Activated naive CD4-positive, alpha-beta T cell treated with anti-CD3 and anti-CD28 coated beads, Interleukin-2, amount 50 U/mL, for 72 hours (primary cell): ENCODE measurements at places on chromosomes 4 and X.

GRCh38 chrX:5957506-5957905 lies 271.2 kb downstream of the NLGN4X start:
- DNase-seq: no peak

- peak; percentile 87 for DNase-seq
These were observed at the start of gene VMA21 for GRCh38 chrX:151396825-151397740. Gene VMA21 (plus strand): TSS chrX:151397206. CDS start chrX:151397309, 103 bp downstream.

- no peak for DNase-seq
These were observed 97.7 kb downstream of the EFHC2 start for GRCh38 chrX:44245733-44246132.

DNA sequence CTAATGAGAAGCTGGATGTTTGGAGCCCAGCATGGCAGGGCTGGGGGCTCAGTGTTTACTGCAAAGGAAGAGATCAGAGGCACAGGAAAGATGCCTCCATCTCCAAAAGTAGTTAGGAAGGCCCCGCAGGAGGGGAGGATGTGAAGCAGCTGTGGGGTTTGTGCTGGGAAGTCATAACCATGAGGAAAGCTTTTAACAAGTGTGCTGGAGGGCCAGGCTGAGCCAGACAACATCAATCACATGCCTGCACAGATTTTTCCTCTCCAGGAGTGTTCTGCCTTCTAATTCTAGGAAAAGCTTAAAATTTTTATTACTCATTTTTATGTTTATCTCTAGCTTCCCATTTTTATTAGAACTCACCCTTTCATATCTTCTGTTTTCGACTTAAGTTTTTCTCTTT lies 65.4 kb downstream of the GPR82 start:
- no peak for DNase-seq

- peak; percentile 3 for DNase-seq
These were observed 26.1 kb upstream of the VMA21 start for GRCh38 chrX:151370906-151371305.

- no peak for DNase-seq
These were observed at the start of gene FDCSP for GRCh38 chr4:70225824-70226223. Gene FDCSP (plus strand): TSS chr4:70226124. CDS start chr4:70231195, 5,071 bp downstream.

GRCh38 chr4:7007142-7007907 lies 35.8 kb upstream of the TADA2B start:
- no peak for DNase-seq

DNA sequence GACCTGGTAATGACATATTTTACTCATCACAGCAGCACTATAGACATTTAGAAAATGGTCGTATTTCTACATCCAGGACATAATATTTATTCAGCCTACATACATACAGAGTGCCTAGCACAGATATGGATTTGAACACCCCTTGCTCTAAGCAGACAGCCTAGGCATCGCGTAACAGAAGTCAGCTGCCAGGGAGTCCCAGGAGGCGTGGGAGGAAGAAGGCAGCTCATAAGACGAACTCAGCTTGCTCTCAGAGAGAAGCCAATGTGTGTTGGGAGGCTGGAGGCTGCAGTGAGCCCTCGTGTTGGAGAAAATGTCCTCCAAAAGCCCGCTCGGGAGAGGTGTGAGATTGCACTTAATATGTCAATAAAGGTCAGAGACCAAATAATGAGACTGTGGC lies 131.6 kb downstream of the BCOR start:
- DNase-seq: no peak

GRCh38 chrX:74383611-74384010 lies 37.7 kb upstream of the SLC16A2 start:
- DNase-seq: no peak

DNA sequence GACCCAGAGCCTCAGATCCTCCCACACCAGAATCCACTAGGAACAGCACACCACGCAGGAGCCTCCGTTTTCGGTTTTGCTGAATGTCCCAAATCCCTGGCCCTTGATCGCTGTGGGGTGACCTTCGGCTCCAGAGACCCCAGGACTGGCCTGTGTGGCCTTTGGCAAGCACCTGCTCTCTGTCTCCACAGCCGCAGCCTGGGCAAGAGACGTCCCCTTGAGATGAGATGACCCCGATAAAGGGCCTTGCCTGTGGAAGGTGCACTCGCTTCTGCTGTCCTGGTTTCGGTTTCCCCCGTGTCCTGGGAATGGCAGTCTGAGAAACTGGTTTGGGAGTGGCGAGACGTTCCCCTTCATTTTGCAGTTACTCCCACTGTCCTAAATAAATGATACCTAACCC lies 9.6 kb downstream of the PSAPL1 start:
- peak; percentile 45 for DNase-seq

DNA sequence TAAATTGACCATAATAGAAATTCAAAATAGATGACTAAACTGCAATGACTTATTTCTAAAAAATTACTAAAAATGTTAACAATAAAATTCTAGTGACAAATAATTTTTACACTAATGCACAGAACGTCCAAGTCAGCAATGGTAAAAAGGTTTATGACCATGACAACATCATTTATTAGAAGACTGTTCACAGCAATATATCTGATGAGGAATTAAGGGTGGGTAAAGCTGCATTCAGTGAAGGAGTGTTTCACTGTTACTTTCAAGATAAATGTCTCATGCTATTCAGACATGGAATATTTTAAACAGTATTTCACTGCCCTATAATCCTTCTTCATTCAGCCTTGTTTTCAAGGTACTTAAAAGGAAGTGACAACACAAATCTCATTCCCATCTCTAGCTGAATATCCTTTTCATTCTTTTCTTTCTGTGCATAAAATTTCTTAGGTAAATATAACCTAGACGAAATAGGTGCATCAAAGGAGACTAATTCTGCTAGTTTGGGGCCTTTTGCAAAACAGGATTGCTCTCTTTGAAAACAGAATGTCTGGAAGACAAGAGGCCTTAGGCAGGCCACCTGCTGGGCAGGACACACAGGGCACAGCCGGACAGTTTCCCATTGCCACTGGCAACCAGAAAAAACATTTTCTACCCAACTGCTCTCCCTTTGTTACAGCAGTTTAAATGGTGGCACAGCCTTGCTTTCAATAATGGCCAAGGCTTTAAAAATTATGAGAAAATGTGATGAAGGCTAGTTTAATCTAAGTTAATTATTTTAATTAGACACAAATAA lies 600.3 kb downstream of the SPRY1 start:
- no peak for DNase-seq

- no peak for DNase-seq
These were observed 198.2 kb downstream of the RASL11B start for GRCh38 chr4:53060278-53060677.

DNA sequence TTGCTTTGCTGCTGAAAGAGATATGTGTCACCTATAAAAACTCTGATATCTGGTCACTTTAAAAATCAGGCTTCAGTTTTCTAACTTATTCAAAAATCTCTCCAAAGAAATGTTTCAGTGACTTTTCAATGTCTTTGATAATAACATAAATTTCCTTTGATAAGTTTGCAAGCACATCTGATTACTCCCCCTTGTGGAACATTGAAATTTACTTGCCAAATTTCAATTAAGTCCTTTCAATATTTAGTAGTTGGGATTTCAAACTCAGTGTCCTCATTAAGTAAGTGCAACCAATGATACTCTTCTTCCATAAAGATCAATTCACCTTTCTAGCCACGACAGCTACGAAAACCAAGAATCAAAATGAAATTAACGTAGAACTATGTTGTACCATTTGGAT lies 151.3 kb upstream of the FAM47C start:
- DNase-seq: no peak

- DNase-seq: no peak
These were observed 1.4 kb downstream of the NKX6-1 start for GRCh38 chr4:84497504-84498202.

DNA sequence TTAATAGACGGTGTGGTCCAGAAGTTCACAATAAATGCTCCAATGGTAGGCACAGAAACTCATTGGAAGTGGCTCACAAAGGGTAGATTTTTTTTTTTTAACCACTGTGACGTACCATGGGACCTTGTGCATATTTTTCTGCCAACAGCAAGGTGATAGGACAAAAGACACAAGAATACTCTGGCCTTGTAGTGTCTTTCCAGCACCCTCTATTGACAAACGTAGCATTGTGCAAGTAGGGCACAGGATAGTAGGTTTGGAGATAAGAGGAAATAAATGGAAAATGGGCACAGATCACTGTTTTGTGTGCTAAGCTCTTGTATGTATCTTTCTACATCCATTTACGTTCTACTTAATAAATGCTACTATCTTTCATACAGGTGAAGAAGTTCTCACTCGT lies 2054.9 kb downstream of the PCDH7 start:
- DNase-seq: no peak

- DNase-seq: no peak
These were observed 132.7 kb downstream of the ARHGAP24 start for GRCh38 chr4:85607624-85608023.
